ENCODE measurements at places on chromosomes 2 and 18. TPM values are rescaled to one million over a fixed set of nuclear protein-coding genes. Genes with fewer than 3 reads are reported as not detected.

DNA sequence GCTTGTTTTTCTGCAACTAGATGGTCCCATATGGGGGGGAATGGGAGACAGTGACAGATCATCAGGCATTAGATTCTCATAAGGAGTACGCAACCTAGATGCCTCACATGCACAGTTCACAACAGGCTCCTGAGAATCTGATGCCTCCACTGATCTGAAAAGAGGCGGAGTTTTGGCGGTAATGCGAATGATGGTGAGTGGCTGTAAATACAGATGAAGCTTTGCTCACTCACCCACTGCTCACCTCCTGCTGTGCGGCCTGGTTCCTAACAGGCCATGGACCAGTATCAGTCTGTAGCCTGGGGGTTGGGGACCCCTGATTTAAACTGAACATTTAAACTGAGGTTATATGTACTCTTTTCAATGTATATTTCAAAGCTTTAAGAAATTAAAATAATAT, 40.7 kb downstream of the SOS1 start:
- no peak for DNase-seq
- no peaks in the 10 kb centered on the region for H3K27me3 ChIP-seq
- H3K27ac ChIP-seq = no peak overlapping the region
- H3K36me3 ChIP-seq = no peaks in the 10 kb centered on the region

- no peaks in the 10 kb centered on the region for H3K27me3 ChIP-seq
- no peaks in the 10 kb centered on the region for H3K36me3 ChIP-seq
- H3K27ac ChIP-seq = no peak overlapping the region
- peaks cover 23% of the 10 kb centered on the region for H3K4me1 ChIP-seq
- DNase-seq = no peak
These were observed 52.8 kb upstream of the CTAGE1 start for GRCh38 chr18:22470248-22471235.

DNA sequence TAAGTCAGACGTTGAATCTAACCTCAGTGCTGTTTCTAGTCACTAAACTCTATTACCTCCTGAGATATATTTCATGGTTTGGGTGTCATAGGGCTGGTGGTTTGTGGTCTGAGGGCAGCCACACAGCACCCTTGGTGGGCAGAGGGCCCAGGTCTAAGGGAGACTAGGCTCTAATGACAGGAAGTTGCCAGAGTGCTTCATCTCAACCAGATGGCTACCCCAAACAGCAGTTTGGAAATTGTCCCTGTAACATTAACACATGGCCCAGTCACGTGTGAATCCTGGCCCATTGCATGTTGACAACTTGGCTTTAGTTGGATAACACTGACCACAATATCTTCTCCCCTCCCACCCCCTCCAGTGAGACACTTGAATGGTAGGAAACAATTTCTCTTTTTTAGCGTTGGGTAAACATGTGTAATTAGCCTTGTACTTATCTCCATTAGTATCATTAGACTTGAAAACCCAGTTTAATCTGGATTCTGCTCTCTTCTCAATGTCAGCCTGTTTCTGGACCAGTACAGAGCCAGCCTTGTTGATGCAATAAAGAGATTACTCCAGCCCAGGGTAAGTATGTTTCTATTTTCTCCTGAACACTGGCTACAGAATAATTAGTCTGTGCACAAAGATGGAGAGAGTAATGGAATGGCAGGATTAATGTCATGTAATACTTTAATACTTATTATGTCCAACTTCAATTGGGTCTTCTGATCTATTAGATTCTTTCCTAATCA, 187.8 kb upstream of the SIX3 start:
- peaks cover 19% of the 10 kb centered on the region for H3K4me1 ChIP-seq
- H3K27me3 ChIP-seq = no peaks in the 10 kb centered on the region
- H3K4me3 ChIP-seq = no peak overlapping the region
- no peaks in the 10 kb centered on the region for H3K36me3 ChIP-seq

The FEV gene
- not detected for total RNA-seq

- peaks cover 23% of the 10 kb centered on the region for H3K4me1 ChIP-seq
- H3K27me3 ChIP-seq = peaks cover 51% of the 10 kb centered on the region
- no peaks in the 10 kb centered on the region for H3K36me3 ChIP-seq
- no peak overlapping the region for H3K27ac ChIP-seq
These were observed 6.5 kb downstream of the SPR start for GRCh38 chr2:72893594-72894319.

DNA sequence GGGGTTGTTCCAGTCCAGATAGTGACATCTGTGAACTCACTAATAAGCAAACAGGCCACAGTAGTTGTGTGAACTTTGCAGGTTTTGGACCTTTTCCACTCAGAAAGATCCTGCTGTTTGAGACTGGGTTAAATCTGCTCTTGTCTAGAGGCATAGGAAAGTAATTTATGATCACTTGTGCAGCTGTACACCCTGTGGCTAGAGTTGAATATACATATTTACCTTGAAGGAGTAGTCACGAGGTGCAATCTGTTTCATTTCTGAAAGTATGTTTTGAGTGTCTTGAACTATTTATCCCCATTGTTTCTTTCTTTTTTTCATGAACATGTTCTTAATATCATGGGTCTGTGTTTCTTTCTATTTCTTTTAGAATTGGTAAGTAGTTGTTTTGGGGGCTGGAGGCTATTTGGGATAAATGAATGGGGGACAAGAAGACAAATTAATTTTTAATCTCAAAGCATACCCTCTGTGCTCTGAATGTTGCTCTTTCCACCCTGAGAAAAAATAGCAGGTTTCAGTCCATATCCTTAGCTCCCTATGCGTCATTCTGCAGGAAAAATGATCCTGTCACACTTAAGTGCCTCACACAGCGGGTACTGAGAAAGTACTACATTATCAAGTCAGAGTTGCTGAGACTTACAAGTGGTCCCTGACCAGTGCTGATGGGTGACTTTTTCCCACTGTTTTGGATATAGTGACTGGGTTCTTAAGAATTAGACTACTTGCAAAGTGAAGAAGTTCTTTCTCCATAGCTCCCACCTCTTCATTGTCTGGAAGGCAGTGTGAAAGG, 28.2 kb downstream of the DCC start:
- no peaks in the 10 kb centered on the region for H3K36me3 ChIP-seq
- no peak overlapping the region for H3K27ac ChIP-seq
- no peak for DNase-seq
- peaks cover 6% of the 10 kb centered on the region for H3K4me1 ChIP-seq

GRCh38 chr2:150526827-150527226, 39.4 kb upstream of the RND3 start:
- DNase-seq = peak; percentile 27
- H3K4me1 ChIP-seq = peaks cover 20% of the 10 kb centered on the region
- no peaks in the 10 kb centered on the region for H3K27me3 ChIP-seq
- H3K27ac ChIP-seq = no peak overlapping the region
- 0 out of 2 replicates have a peak, but pooled peaks cover 3% of the 10 kb centered on the region for H3K36me3 ChIP-seq
- no peak overlapping the region for H3K4me3 ChIP-seq

DNA sequence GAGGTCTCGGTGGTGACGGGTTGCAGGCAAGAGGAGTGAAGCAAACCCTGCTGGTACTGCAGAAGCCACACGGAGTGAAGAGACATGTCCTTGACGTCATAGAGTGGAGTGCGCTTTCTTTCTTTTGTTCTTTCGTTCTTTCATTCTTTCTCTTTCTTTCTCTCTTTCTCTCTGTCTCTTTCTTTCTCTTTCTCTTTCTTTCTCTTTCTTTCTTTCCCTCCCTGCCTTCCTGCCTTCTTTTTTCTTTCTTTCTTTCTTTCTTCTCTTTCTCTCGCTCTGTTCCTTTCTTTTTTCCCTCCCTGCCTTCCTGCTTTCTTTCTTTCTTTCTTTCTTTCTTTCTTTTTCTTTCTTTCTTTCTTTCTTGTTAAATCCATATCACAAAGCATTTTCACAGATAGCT, 39.2 kb downstream of the LRRFIP1 start:
- no peaks in the 10 kb centered on the region for H3K36me3 ChIP-seq
- no peak overlapping the region for H3K27ac ChIP-seq
- no peaks in the 10 kb centered on the region for H3K27me3 ChIP-seq
- H3K4me1 ChIP-seq = peaks cover 36% of the 10 kb centered on the region
- DNase-seq = no peak
- no peak overlapping the region for H3K4me3 ChIP-seq

The RESP18 gene
- total RNA-seq = not detected

- H3K36me3 ChIP-seq = peaks cover 5% of the 10 kb centered on the region
- DNase-seq = no peak
- no peaks in the 10 kb centered on the region for H3K4me1 ChIP-seq
- no peak overlapping the region for H3K27ac ChIP-seq
- no peak overlapping the region for H3K4me3 ChIP-seq
- no peaks in the 10 kb centered on the region for H3K27me3 ChIP-seq
These were observed 50.4 kb downstream of the ALMS1 start for GRCh38 chr2:73436019-73436418.

- no peak for DNase-seq
- H3K36me3 ChIP-seq = no peaks in the 10 kb centered on the region
- no peak overlapping the region for H3K27ac ChIP-seq
- no peak overlapping the region for H3K4me3 ChIP-seq
- no peaks in the 10 kb centered on the region for H3K27me3 ChIP-seq
These were observed 26.2 kb downstream of the MGAT4A start for GRCh38 chr2:98704499-98705332.

DNA sequence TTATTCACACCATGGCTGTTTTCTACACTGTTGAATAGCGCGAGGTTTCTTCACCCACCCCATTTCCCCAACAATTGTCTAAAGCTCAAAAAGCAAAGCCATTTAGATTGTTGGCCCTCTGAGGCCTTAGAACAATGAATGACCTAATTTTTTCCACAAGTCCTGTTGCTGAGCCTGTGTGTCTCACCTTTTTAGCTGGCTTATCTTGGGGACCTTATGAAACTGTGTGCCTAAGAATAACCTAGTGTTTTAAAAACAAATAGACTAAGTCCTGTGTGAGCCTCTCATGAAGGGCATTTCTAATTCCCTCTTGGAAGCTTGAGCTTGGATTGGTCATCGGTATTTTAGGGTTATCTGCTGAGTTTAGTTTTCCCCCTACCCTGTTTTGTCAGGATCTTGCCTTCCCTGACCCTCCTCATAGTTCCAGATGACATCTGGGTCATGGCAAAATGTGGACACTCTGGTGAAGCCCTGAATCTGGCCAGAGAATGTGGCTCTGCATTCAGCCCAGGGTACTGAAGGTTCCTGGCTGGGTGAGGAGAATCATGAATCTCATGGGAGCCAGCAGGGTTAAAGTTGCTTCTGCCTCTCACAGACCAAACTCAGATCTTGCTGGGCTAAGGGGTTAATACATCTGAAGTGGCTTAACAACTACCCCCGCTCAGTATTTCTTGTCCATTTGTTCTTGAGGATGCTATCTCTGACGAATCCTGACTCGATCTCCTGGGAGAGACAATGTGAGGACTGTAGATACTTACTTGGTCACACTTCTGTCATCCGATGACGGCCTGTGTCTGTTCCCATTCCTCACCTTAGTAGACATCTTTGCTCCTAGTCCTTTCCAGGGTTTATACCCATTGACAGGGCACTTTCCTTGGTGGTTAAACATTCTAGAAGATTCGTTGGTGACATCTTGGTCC, 104.2 kb upstream of the MAP4K3 start:
- no peaks in the 10 kb centered on the region for H3K27me3 ChIP-seq
- no peak for DNase-seq
- no peaks in the 10 kb centered on the region for H3K36me3 ChIP-seq
- H3K4me3 ChIP-seq = no peak overlapping the region

DNA sequence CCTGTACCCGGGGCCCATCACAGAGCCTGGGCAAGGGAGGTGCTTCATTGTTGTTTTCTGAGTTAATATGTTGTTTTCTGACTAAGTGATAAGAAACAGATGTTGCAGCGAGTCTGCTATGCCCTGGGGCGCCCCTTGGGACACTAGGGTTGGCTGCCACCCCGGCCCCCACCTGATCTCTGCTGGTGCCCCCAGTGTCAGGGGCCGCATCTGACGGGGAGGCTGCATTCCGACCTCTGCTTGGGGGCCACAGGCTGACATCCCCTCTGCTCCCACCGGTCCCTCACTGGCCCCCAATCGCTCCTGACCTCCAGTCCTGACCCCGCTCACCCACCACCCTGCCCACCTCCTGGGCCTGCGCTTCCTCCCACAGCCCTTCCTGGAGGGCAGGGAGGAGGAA, 65.9 kb downstream of the LONRF2 start:
- no peak overlapping the region for H3K27ac ChIP-seq
- no peak for DNase-seq
- H3K27me3 ChIP-seq = no peaks in the 10 kb centered on the region

- DNase-seq = no peak
- H3K27me3 ChIP-seq = no peaks in the 10 kb centered on the region
- 0 out of 2 replicates have a peak overlapping the region, but pooled peaks have one; percentile 19 for H3K27ac ChIP-seq
- no peaks in the 10 kb centered on the region for H3K36me3 ChIP-seq
These were observed 18.4 kb downstream of the INPP4A start for GRCh38 chr2:98463081-98463481.

The VIT gene
- not detected for total RNA-seq

- no peak for DNase-seq
- peaks cover 17% of the 10 kb centered on the region for H3K36me3 ChIP-seq
- peak overlapping the region; percentile 23 for H3K27ac ChIP-seq
These were observed 69.7 kb downstream of the FEZ2 start for GRCh38 chr2:36528274-36528673.

- DNase-seq = no peak
These were observed 22.4 kb downstream of the LHCGR start for GRCh38 chr2:48733067-48733503.

DNA sequence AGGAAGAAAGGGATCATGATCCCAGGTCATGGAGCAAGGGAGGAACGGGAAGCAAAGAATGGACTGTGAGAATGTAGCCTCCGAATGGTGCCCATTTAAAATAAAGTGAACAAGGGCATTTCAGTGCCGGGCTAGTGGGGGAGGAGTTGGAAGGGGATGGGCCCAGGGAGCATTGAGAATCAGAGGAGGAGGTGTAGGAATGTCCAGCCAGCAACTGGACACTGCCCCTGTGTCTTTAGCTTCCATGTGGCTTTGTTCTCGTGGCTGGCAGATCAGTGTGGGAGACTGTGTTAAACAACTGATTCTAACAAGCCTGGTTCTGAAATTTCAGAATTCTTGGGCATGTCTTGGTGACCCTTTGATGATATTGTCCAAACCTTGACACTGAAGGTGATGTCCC, 1.4 kb upstream of the RNF103 start:
- no peak for DNase-seq
- no peak overlapping the region for H3K4me3 ChIP-seq
- H3K4me1 ChIP-seq = peaks cover 12% of the 10 kb centered on the region
- H3K36me3 ChIP-seq = no peaks in the 10 kb centered on the region
- no peaks in the 10 kb centered on the region for H3K27me3 ChIP-seq

GRCh38 chr2:208046686-208047085, 21.4 kb upstream of the PLEKHM3 start:
- H3K4me3 ChIP-seq = no peak overlapping the region
- no peak overlapping the region for H3K27ac ChIP-seq
- H3K36me3 ChIP-seq = no peaks in the 10 kb centered on the region
- no peak for DNase-seq
- H3K27me3 ChIP-seq = no peaks in the 10 kb centered on the region

The PDE1A gene
- 0.28 TPM for total RNA-seq

DNA sequence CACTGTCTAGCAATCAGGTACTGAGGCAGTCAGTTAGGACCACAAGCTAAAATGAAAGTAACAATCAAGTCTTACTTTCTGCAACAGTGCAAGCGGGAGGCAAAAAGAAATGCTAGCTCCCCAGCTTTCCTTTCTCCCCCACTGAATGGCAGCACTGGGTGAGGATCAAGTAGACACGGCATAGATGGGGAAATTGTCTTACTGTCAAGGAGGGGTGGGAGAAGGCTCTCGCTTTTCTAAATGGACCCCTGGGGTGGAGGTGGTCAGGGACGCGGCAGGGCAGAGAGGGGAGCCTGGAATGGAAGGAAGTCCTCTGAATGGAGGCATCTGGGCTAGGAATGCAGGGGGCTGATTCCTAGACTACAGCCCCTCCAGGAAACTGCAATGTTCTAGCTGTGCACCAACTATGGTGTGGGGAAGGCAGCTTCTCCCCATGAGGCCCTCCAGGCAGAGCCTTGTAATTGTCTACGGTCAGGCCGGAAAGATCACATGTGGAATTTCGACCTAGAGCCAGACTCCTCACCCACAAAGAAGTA, 24.3 kb downstream of the METTL8 start:
- H3K27ac ChIP-seq = peak overlapping the region; percentile 50
- DNase-seq = peak; percentile 56
- peak overlapping the region; percentile 31 for H3K4me3 ChIP-seq
- H3K27me3 ChIP-seq = no peaks in the 10 kb centered on the region
- peaks cover 42% of the 10 kb centered on the region for H3K4me1 ChIP-seq

Measured in GM23338 (cell line).